Stimulated activated memory B cell treated with anti-CD40 and anti-IgM and Interleukin-4, amounts not matched to agents 10 μg/mL and 1 μg/mL and 100 μg/mL, for 72 hours (primary cell): ENCODE measurements at places on chromosomes 11 and 22.
A peak's percentile ranks its signal among the peaks of the same experiment; 100 is the strongest.

DNA sequence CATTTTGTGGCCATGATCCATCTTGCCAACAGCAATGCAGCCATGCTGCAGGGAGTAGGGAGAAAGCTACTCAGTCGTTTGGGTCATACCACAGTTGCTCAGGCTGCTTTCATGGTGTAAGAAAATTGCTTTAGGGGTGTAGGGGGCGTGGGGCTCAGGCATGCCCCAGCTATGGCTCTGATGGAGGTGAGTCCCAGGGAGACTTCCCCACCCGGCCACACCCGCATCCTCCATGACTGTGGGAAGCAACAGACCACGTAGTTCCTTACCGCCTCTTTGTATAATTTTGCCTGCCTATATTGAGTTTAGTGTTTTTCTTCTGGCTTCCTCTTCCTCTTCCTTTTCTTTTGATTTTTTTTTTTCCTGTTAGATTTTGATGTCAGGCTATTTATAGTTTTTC is 58.8 kb downstream of the SPECC1L start:
- H3K27me3 ChIP-seq = no peaks in the 10 kb centered on the region
- H3K27ac ChIP-seq = peak overlapping the region; percentile 29
- H3K36me3 ChIP-seq = peaks cover 34% of the 10 kb centered on the region
- no peak overlapping the region for H3K4me3 ChIP-seq
- no peak for ATAC-seq
- H3K4me1 ChIP-seq = peaks cover 11% of the 10 kb centered on the region

GRCh38 chr11:57343825-57344224 is 5.7 kb downstream of the P2RX3 start:
- H3K36me3 ChIP-seq = no peaks in the 10 kb centered on the region
- no peak overlapping the region for H3K4me3 ChIP-seq
- ATAC-seq = no peak

- peaks cover 9% of the 10 kb centered on the region for H3K4me1 ChIP-seq
- H3K36me3 ChIP-seq = peaks cover 53% of the 10 kb centered on the region
- H3K27ac ChIP-seq = no peak overlapping the region
- no peak overlapping the region for H3K4me3 ChIP-seq
- no peak for ATAC-seq
- H3K27me3 ChIP-seq = no peaks in the 10 kb centered on the region
Measured at GRCh38 chr11:74069146-74070046, 60.5 kb upstream of the UCP3 start.

- ATAC-seq = peak; percentile 96
- peaks cover 53% of the 10 kb centered on the region for H3K4me1 ChIP-seq
- H3K36me3 ChIP-seq = peaks cover 69% of the 10 kb centered on the region
- H3K27me3 ChIP-seq = no peaks in the 10 kb centered on the region
Measured at GRCh38 chr11:102430158-102430836, 22.3 kb downstream of the TMEM123 start.

- H3K27ac ChIP-seq = no peak overlapping the region
- H3K4me1 ChIP-seq = no peaks in the 10 kb centered on the region
- no peak overlapping the region for H3K4me3 ChIP-seq
- ATAC-seq = no peak
- H3K36me3 ChIP-seq = no peaks in the 10 kb centered on the region
- peaks cover 22% of the 10 kb centered on the region for H3K27me3 ChIP-seq
Measured at GRCh38 chr11:112417339-112417738, 156.7 kb upstream of the PLET1 start.

DNA sequence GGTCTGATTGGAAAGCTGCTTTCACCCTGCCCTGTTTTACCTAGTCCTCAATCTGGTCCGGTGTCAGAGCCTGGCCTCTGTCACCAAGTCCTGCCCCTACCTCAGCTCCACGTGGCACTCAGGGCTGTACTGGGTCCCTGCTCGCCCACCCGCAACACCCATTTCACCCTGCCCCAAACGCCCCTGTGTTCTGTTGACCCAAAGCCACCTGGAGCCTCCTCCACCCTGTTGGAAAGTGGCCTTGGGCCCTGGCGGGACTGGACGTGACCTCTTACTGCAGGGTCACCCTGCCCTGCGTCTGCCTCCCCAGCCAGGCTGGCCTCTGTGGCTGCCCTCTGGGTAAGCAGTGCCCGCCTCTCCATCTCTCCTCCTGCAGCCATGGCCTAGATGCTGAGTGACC is 21.5 kb upstream of the BRSK2 start:
- H3K4me3 ChIP-seq = no peak overlapping the region
- H3K36me3 ChIP-seq = no peaks in the 10 kb centered on the region
- H3K27ac ChIP-seq = no peak overlapping the region
- no peak for ATAC-seq

GRCh38 chr11:100927579-100927978 is 202.0 kb downstream of the PGR start:
- no peak overlapping the region for H3K27ac ChIP-seq
- H3K4me3 ChIP-seq = no peak overlapping the region
- ATAC-seq = no peak
- H3K36me3 ChIP-seq = no peaks in the 10 kb centered on the region
- H3K27me3 ChIP-seq = no peaks in the 10 kb centered on the region
- H3K4me1 ChIP-seq = peaks cover 18% of the 10 kb centered on the region

DNA sequence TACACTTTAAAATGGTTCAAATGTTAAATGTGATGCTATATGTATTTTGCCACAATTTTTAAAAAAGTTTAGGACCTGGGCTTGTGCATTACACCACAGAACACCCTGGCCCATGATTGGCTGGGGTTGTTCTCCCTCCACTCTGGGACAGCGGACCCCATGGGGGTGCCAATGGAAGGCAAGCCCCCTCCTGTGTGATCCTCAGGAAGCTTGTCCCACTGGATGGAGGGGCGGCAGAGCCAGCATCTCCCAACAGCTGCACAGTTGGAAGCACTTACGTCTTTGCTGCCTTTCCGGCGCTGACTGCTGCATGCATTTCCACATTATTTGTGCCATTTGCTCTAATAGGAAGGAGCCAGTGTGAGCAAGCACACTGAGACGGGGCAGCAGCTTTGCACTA is 196.5 kb downstream of the SHANK2 start:
- no peak overlapping the region for H3K4me3 ChIP-seq
- no peaks in the 10 kb centered on the region for H3K36me3 ChIP-seq
- no peaks in the 10 kb centered on the region for H3K4me1 ChIP-seq
- H3K27ac ChIP-seq = no peak overlapping the region

- H3K4me3 ChIP-seq = no peak overlapping the region
- H3K36me3 ChIP-seq = no peaks in the 10 kb centered on the region
- H3K27me3 ChIP-seq = peaks cover 33% of the 10 kb centered on the region
- H3K27ac ChIP-seq = no peak overlapping the region
- peak; percentile 53 for ATAC-seq
Measured at GRCh38 chr22:32527756-32528155, 53.1 kb downstream of the FBXO7 start.

DNA sequence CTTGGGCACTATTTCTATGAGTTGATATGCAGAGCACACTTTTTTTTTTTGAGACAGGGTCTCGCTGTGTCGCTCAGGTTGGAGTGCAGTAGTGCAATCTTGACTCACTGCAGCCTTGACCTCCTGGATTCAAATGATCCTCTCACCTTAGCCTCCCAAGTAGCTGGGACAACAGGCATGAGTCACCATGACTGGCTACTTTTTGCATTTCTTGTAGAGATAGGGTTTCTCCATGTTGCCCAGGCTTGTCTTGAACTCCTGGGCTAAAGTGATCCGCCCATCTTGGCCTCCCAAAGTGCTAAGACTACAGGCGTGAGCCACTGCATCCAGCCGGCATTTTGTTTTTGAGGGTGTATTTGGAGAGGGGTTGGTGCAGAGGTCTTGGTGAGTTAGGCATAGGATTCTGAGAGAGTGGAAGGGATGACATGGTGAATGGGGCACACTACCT is 29.9 kb upstream of the MTCH2 start:
- no peak for ATAC-seq
- no peak overlapping the region for H3K4me3 ChIP-seq
- H3K36me3 ChIP-seq = no peaks in the 10 kb centered on the region
- H3K27me3 ChIP-seq = no peaks in the 10 kb centered on the region

DNA sequence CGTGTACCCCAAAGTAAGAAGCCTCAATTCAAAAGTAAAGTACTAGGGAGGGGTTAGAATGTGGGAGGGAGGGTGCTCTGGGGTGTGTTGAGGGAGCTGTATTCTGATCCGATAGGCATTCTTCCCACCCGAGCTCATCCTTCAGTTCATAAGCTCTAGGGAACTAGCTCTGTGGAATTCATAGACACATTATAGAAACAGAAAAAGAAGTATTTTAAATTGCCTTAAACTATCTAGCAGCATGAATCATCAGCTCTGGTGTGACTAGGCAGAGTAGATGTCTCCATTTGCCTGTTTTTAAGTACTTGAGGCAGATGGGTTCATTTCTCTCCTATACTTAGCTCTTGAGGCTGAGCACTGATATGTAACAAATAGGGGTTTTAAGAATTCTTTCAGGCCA is 7.3 kb upstream of the SGSM3 start:
- H3K27ac ChIP-seq = no peak overlapping the region
- no peaks in the 10 kb centered on the region for H3K27me3 ChIP-seq
- no peak for ATAC-seq
- H3K4me3 ChIP-seq = no peak overlapping the region

GRCh38 chr11:119906376-119906775 is 177.4 kb upstream of the NECTIN1 start:
- no peak overlapping the region for H3K4me3 ChIP-seq
- no peak for ATAC-seq
- H3K36me3 ChIP-seq = no peaks in the 10 kb centered on the region
- no peaks in the 10 kb centered on the region for H3K4me1 ChIP-seq

GRCh38 chr11:9950462-9950861 is 286.6 kb downstream of the SWAP70 start:
- no peak for ATAC-seq
- peaks cover 2% of the 10 kb centered on the region for H3K36me3 ChIP-seq
- H3K27ac ChIP-seq = no peak overlapping the region
- no peak overlapping the region for H3K4me3 ChIP-seq

GRCh38 chr11:112253605-112254242 is 6.9 kb downstream of the PLET1 start:
- no peak overlapping the region for H3K4me3 ChIP-seq
- no peak for ATAC-seq
- H3K27ac ChIP-seq = no peak overlapping the region
- no peaks in the 10 kb centered on the region for H3K27me3 ChIP-seq
- H3K4me1 ChIP-seq = no peaks in the 10 kb centered on the region
- H3K36me3 ChIP-seq = no peaks in the 10 kb centered on the region

DNA sequence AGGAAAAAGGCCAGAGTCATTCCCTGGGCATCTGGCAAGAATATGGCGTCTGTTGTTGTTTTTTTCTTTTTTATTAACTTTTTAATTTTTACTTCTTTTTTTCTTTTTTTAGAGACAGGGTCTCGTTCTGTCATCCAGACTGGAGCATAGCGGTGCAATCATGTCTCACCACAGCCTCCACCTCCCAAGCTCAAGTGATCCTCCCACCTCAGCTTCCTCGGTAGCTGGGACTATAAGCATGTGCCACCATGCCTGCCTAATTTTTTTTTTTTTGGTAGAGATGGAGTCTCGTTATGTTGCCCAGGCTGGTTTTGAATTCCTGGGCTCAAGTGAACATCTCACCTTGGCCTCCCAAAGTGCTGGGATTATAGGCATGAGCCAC is 54.0 kb upstream of the PRDM11 start:
- no peaks in the 10 kb centered on the region for H3K36me3 ChIP-seq
- no peaks in the 10 kb centered on the region for H3K27me3 ChIP-seq
- no peak overlapping the region for H3K4me3 ChIP-seq
- peaks cover 30% of the 10 kb centered on the region for H3K4me1 ChIP-seq
- ATAC-seq = no peak

DNA sequence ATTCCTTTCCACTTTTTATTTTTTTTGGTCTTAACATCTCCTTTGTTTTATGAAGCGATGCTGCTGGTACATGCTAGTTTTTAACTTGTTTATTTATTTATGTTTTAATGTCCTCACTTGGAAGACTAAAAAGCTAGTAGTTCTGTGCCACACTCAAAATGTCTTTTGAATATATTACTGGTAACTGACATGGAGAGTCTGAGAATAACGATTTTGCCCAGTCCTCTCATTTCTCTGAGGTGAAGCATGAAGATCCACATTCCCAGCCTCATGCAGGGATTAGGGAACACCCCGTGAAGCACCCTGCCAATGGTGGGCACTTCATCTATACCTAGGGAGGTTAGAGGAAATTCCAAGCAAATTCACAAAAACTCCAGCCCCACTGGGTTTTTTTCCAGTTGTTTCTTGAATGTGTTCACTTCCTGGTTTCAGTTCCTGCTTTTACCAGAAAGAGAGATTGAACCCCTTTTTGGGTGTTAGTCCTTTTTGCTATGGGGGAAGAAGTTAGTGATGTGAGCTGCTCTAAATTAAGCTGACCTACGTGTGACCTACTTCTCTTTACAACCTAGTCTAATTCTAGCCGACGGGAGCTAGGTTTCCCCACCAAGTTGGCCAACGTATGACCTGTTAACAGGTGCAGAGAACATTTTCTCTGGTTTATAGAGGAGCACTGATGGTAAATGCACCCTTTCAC is 106.1 kb downstream of the SLC1A2 start:
- H3K4me1 ChIP-seq = peaks cover 39% of the 10 kb centered on the region
- no peak overlapping the region for H3K4me3 ChIP-seq
- ATAC-seq = peak; percentile 95

- no peaks in the 10 kb centered on the region for H3K27me3 ChIP-seq
- peak overlapping the region; percentile 53 for H3K27ac ChIP-seq
- peak; percentile 90 for ATAC-seq
- H3K4me3 ChIP-seq = no peak overlapping the region
- peaks cover 54% of the 10 kb centered on the region for H3K36me3 ChIP-seq
Measured at GRCh38 chr22:36470162-36470993, 11.1 kb downstream of the TXN2 start.

GRCh38 chr11:128735935-128736605 is 42.2 kb downstream of the FLI1 start:
- no peaks in the 10 kb centered on the region for H3K27me3 ChIP-seq
- peaks cover 95% of the 10 kb centered on the region for H3K4me1 ChIP-seq
- H3K4me3 ChIP-seq = peak overlapping the region; percentile 32

GRCh38 chr22:32255726-32256125 is 579 bp upstream of the SLC5A4 start:
- no peak overlapping the region for H3K4me3 ChIP-seq
- no peaks in the 10 kb centered on the region for H3K4me1 ChIP-seq
- no peak for ATAC-seq
- peaks cover 50% of the 10 kb centered on the region for H3K27me3 ChIP-seq
- no peaks in the 10 kb centered on the region for H3K36me3 ChIP-seq
- H3K27ac ChIP-seq = no peak overlapping the region

- ATAC-seq = no peak
- no peaks in the 10 kb centered on the region for H3K4me1 ChIP-seq
- H3K4me3 ChIP-seq = no peak overlapping the region
- no peak overlapping the region for H3K27ac ChIP-seq
Measured at GRCh38 chr11:84581083-84581482, 1046.1 kb downstream of the DLG2 start.

GRCh38 chr11:128455766-128456165 is 131.6 kb downstream of the ETS1 start:
- ATAC-seq = no peak
- peaks cover 46% of the 10 kb centered on the region for H3K36me3 ChIP-seq
- H3K27me3 ChIP-seq = no peaks in the 10 kb centered on the region

DNA sequence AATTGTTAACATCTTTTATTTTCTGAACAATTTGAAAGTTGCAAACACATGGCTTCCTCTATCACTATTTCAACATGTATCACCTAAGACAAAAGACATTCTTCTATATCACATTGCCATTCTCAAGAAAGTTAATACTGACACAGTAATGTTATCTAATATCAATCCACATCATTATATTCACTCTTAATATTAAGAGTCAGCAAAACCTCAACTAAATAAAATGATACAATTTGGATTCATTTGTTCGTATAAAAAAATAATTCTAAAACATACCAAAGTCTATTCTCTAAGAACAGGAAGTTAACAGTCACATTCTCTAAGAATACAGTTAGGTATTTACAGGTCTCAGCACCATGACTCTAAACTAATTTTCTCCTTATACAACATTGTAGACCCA is 52.0 kb downstream of the ABTB2 start:
- no peak overlapping the region for H3K4me3 ChIP-seq
- no peaks in the 10 kb centered on the region for H3K36me3 ChIP-seq
- H3K4me1 ChIP-seq = peaks cover 17% of the 10 kb centered on the region

- no peak for ATAC-seq
- no peak overlapping the region for H3K27ac ChIP-seq
- H3K27me3 ChIP-seq = no peaks in the 10 kb centered on the region
- no peaks in the 10 kb centered on the region for H3K4me1 ChIP-seq
Measured at GRCh38 chr11:130631119-130631518, 182.7 kb downstream of the ADAMTS15 start.
